ENCODE measurements at places on chromosomes 5 and 9.

DNA sequence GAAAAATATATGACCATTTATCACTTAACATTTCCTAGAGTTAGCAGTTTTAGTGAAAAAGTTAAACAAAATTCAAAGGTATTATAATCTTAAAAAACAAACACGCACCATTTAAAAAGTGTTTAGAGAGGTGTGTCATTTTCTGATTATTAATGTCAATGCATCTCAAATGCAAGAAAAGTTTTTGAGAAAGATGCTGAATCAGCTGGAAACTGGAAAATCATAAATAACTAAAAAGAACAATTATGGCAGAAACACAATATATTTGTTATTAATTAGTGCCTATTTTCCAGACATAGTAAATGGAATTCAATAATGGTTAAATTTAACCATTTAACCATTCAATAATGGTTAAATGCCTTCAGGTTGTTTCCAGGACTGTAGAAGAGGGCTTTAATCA, 64.9 kb downstream of the RICTOR start:
- H3K27ac ChIP-seq: no peak overlapping the region
- DNase-seq: no peak
- H3K4me3 ChIP-seq: no peak overlapping the region

DNA sequence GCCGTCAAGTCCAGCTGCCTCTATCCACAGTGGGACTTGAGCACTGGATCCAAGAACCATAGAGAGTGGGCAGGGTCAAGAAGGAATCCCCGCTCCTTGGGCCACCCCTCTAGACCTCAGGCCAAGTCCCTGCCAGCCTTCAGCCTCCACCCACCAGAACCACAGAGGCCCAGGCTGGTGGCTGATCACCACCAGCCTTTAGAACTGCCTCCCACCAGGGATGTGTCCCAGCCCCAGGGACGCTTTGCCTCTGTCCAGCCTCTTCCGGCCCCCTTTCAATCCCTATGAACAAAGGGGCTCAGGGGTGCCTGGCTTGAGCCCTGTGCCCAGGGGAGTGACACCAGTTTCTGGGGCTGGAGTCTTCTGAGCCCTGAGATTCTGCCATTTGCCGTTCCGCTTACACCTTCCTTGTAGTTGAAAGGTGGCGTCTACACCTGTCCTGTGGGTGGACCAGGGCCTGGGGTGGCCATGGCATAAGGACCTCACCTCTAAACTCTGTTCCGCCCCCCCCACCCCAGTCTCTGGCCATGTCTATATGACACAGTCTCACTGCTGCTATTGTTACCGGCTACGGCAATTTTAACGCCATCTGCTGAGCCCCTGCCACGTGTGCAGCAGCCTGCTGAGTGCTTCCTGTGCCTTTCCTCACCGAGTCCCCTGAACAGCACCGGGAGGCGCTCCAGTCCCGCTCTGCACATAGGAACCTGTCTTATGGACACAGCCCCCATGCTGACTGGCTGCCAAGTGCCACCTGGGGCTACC, 35.7 kb upstream of the ORM1 start:
- H3K27me3 ChIP-seq: no peaks in the 10 kb centered on the region
- no peaks in the 10 kb centered on the region for H3K4me1 ChIP-seq
- H3K27ac ChIP-seq: no peak overlapping the region
- H3K4me3 ChIP-seq: no peak overlapping the region
- DNase-seq: peak; percentile 45

DNA sequence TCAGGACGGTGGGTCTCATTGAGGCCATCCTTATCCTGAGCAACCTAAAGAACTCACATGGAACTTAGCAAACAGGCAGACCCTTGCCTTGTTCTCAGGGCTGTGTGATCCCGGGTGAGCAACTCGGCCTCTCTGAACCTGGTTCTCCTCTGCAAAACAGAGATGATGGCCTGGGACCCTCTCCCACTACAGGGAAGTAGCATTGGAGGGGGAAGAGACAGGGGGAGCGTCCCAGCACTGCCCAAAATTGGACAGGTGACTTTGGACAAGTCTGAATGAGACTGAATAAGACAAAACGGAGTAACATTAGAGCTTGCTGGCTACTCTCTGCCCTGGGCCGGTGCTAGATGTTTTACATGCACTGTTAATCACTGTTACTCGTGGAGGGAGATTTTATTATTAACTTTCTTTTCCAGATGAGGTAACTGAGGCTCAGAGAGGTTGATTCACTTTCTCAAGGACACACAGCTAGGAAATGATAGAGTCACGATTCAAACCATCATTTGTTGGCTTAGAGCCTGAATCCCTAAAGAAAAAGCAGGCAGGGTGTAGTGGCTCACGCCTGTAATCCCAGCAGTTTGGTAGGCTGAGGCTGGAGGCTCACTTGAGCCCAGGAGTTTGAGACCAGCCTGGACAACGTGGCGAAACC, 136.4 kb downstream of the C9orf50 start:
- H3K4me1 ChIP-seq: peaks cover 23% of the 10 kb centered on the region
- no peaks in the 10 kb centered on the region for H3K36me3 ChIP-seq
- H3K27me3 ChIP-seq: peaks cover 56% of the 10 kb centered on the region
- no peak overlapping the region for H3K27ac ChIP-seq
- H3K4me3 ChIP-seq: no peak overlapping the region
- no peak for DNase-seq

DNA sequence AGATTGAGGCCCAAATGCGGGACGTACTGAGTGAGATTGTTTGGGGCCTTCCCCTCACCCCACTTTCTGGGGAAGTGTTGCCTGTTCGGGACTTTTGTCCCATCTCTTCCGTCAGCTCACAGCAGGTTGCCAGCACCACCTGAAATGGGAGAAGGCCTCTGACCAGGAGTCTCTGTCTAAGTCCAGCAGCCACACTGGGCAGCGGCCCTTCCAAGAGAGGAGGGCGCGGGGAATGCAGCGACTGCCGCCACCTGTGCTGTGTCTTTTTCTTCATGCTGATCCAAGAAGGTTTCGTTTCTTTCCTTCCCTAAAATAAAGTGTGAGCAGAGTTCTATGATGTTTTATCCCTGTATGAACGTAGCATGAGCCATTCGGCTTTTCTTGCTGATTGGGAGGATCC, 134.2 kb upstream of the LMX1B start:
- H3K4me3 ChIP-seq: no peak overlapping the region
- H3K4me1 ChIP-seq: peaks cover 3% of the 10 kb centered on the region
- no peaks in the 10 kb centered on the region for H3K36me3 ChIP-seq

DNA sequence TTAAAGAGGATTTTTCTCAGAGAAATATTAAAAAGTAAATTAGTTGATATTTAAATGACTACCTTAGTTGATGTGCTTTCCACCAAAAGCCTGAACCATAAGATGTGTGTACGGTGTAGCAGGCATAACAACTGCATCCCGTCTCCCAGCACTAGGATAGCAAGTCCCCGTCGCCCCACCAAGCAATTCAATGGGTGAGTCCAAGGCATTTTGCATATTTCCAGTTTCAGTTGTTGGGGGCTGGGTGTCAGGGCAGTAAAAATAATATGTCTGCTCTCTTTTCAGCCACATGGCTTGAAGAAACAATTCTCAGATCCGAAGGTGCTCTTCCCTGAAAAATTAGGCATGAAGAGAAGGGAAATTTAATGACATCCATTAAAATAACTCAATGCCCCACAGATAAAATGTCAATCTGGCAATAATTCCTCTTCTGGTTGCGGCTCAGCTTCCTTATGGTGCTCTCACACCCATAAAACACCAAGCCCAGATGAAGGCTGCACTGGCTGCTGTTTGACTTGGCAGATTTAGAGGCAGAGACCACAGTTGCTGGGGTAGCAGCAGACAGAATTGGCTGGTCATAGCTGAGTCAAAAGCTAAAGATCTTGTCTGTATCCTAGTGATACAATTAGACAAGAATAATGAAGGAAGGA, 124.4 kb upstream of the ADCY2 start:
- no peaks in the 10 kb centered on the region for H3K4me1 ChIP-seq
- no peak for DNase-seq
- no peak overlapping the region for H3K4me3 ChIP-seq

DNA sequence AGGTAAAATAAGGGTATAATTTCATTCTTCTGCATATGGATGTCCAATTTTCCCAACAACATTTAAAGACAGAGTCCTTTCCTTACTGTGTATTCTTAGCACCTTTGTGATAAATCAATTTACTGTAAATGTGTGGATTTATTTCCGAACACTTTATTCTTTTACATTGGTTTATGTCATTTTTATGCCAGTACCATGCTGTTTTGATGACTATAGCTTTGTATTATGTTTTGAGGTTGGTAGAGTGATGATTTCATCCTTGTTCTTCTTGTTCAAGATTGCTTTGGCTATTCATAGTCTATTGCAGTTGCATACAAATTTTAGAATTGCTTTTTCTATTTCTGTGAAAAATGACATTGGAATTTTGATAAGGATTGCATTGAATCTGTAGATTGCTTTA, 53.4 kb upstream of the CCDC152 start:
- H3K27ac ChIP-seq: no peak overlapping the region
- H3K36me3 ChIP-seq: no peaks in the 10 kb centered on the region
- DNase-seq: no peak
- no peaks in the 10 kb centered on the region for H3K27me3 ChIP-seq

DNA sequence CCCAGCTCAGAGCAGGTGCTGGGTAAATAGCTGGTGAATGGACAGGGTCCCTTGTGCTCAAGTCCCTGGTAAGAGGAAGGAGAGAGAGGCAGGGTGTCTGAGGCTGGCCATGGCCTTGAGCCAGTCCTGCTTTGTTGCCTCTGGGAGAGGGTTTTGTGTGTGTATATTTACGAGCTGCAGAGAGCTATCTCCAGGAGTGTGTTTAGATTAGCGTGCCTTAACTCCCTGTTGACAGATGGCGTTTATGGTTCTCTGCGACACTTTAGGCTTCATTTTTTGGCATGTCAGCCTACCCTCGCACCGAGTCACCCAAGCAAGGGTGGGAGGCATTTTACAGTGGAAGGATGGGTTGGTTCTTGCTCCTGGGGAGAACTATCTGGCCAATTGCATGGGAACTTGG, 22.2 kb downstream of the HMCN2 start:
- DNase-seq: no peak
- H3K4me1 ChIP-seq: peaks cover 15% of the 10 kb centered on the region
- H3K27ac ChIP-seq: no peak overlapping the region
- 0 out of 2 replicates have a peak, but pooled peaks cover 3% of the 10 kb centered on the region for H3K36me3 ChIP-seq

DNA sequence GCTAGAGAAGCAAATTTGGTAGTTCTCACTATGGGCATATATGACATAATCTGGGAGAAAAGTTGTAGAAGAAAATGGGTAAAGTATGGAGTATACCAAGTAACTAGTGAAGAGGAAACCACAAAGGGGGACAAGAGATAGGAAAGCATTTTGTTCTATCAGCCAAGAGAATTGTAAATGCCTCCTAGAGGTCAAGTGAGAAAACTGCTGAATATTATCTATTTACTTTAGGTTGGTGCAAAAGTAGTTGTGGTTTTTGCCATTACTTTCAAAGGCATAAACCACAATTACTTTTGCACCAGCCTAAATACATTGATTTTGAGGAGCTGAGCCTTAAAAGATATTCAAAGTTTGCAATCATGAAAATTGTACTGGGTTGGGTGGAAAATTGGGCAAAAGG, 126.7 kb upstream of the GRHPR start:
- H3K4me1 ChIP-seq: no peaks in the 10 kb centered on the region
- no peak for DNase-seq
- H3K27ac ChIP-seq: no peak overlapping the region
